Activated CD8-positive, alpha-beta memory T cell treated with anti-CD3 and anti-CD28 coated beads for 4 hours (primary cell): ENCODE measurements at places on chromosomes 12 and 14.

DNA sequence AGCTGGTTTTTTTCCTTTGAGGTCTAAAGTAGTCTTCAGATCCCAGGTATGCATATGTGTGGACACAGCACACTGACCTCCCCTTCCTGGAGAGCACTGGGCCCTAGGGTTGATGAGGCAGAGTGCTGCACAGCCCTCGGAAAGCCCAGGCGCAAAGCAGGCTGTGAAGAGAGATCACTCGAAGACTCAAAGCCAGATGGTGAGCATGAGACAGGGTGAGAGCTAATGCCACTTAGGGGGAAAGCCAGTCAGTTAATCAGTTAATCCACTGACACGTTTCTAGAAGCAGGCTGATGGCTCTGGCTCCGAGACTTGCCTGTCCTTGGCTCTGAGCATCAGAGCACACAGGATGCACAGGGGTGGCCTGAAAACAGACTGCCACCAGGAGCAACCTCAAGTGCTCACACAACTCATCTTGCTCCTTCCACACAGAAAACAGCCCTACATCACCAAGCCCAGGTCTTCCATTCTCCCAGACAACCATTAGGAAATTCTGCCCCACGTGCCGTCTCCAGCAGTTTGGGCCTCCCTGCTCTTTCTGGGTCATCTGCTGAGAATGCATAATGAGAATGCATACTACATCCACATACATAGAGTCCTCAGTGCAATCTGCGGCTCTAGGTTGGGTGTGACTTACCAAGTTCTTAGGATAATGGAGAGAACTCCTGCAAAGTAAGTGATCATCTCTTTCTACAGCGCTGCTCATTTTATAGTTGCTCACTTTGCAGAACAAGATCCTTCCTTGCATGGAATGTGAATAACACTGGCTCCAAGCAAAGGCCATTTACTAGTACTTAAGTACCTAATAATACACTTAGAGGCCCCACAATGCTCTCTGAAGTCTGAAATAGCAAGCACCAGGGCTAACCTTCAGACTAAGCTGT is 12.0 kb downstream of the AQP6 start:
- no peak for DNase-seq

GRCh38 chr14:68727315-68728047 is 65.4 kb downstream of the ZFP36L1 start:
- DNase-seq = no peak

DNA sequence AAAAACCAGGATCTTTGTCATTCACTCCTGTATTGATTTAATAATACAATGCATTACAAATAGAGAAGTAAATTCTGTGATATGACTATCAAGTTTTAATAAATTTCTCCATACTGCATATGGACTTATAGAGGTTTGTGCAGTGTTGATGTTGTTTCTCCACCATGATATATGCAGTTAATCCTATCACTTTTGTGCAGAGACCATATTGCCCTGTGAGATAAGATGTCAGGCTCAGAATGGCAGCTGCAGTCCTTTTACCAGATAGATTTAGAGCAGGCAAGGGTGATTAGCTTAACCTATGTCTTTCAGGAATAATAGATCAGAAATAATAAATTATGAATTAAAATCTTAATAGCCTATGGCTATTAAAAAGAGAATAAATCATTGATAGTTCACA is 38.6 kb upstream of the KCNJ8 start:
- DNase-seq = no peak

GRCh38 chr14:104105071-104105821 is 19.7 kb downstream of the ASPG start:
- DNase-seq = no peak

DNA sequence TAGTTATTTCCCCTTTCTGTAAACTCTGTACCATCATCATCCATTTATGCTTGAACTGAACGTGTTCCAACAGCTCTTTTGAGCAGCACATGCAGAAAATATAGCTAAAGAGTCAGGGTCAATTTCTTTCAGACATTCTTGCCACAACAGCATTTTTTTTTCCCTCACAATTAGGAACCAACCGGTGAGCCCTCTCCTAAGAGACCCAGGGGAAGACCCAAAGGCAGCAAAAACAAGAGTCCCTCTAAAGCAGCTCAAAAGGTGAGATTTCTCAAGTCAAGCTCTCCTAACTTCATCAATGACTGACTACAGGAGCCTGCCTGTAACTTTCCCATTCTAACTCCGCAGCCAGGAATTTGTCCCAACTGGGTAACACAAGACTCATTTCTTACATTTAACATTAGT is 3.5 kb downstream of the HMGA2 start:
- no peak for DNase-seq

- no peak for DNase-seq
Measured at GRCh38 chr12:24231298-24231697, 281.8 kb upstream of the SOX5 start.

GRCh38 chr14:104865081-104865630 is at the start of gene CEP170B:
Gene CEP170B, plus strand, starts transcription at chr14:104865268. Its CDS starts 3,183 bp downstream, at chr14:104868451.
- DNase-seq = no peak

- DNase-seq = no peak
Measured at GRCh38 chr12:53593707-53594106, 32.5 kb downstream of the ATF7 start.

- DNase-seq = no peak
Measured at GRCh38 chr14:52121441-52121840, 52.6 kb upstream of the NID2 start.

DNA sequence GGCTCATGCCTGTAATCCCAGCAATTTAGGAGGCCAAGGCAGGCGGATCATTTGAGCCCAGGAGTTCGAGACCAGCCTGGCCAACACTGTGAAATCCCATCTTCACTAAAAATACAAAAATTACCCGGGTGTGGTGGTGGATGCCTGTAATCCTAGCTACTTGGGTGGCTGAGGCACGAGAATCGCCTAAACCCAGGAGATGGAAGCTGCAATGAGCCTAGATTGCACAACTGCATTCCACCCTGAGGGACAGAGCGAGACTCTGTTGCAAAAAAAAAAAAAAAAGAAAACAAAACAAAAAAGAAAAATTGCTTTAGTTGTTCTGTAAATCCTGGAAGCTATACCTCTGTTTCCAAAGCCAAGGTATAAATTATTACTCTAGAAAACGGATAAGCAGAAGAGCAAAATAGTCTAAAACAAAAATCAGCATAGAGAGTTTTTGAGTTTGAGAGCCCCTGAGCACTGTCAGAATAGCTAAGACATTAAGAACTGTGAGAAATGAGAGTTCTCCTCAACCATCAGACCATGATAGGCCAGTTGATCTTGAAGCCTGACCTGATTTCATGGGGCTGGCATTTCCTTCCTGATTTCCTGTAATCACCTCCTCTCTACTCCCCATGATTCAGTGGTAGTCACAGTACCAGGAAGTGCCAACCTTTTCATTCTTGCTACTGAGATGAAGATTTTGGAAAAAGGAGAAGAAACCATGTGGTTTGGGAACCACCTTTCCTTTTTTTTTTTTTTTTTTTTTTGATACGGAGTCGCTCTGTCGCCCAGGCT is 31.7 kb downstream of the ATP2A2 start:
- DNase-seq = no peak

DNA sequence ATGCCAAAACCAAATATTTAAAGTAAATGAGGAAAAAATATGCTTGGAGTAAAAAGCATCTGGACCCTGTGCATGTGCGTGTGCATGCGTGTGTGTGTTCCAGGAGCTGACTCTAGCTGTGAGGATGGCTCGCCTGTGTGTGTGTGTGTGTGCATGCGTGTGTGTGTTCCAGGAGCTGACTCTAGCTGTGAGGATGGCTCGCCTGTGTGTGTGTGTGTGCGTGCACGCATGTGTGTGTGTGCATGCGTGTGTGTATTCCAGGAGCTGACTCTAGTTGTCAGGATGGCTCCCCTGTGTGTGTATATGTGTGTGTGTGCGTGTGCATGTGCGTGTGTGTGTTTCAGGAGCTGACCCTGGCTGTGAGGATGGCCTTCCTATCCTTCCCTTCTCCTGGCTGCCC is 357.7 kb downstream of the CACNA1C start:
- DNase-seq = no peak

DNA sequence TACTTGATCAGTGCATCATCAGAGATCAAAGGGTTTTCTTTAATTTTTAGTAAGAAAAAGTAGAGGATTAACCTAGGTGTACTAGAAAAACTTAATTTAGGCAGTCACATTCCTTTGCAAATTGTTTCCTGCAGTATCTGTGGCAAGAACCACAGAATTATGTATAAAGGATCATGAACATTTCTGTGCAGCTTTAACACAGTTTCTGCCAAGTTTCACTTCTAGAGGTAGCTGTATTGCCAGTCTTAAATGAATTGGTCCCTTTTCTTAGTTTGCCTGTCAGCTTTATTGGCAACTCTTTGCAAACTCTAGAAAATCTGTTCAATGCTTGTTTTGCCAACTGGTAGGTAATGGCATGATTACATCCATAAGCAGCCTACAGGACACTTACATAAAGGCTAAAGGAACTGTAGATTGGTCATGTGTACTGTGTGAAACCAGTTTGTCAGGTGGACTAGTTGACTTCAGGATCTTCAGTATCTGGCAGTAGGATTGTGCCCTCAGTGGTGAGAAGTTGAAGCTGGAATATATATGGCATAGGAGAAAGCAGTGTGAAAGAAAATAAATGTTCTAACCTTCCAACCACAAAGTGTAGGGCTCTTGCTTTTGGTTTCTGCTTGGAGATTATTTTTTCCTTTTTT is 75.9 kb downstream of the TTLL5 start:
- no peak for DNase-seq

- DNase-seq = no peak
Measured at GRCh38 chr12:38904537-38905479, 583 bp downstream of the CPNE8 start.

DNA sequence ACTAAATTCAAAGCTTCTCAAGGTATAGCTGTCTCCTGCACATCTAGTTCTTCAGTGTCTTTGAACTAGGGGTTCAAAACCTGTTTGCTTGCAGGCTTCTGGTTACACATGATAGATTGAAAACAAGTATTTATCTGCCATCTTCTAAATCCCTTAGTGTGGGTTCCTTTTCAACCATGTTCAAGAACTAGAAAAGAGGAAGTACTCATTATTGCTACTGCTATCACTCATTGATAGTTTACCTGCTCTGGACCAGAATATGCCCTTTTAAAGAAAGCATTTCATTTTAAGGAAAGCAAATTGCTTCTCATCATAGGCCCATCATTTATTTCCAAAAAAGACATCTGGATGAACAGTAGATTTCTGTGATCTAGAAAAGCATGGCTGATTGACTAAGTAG is 37.1 kb upstream of the VSX2 start:
- no peak for DNase-seq

DNA sequence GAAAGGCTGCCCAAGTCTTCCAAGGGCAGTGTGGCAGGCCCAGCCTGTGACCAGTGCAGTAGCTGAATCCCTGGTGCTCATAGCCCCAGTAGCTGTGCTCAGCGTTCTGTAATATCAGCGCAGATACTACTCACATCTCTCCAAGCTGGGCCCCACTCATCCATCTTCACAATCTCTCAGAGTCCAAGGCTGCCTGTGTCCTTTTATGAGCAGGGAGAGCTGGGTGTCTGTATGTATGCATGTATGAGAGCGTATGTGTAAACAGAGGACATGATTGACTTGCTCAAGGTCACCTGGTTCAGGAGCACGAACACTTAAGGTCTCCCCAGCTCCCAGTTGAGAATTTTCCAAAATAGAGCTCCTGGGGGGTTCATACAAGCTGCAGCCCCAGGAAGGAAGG is 5.4 kb downstream of the AQP6 start:
- no peak for DNase-seq

GRCh38 chr14:53148671-53149070 is 4.5 kb downstream of the DDHD1 start:
- DNase-seq = no peak

GRCh38 chr14:73234586-73235394 is 2.5 kb upstream of the PAPLN start:
- no peak for DNase-seq

DNA sequence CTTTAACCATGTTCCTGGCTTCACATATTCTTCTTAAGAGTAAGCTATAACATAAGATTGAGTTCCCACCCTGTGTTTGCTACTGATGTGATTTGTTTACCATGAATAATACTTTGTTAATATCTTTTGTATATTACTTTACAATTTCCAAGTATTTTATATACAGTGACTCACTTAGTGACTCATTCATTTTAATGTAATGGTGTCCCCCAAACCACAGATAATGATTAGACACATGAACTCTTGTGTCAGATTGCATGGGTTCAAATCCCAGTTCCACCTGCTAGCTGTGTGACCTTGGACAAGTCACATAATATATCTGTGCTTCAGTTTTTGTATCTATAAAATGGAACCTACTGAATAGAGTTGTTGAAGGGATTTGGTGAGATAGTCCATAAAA is 76.1 kb downstream of the MYF5 start:
- no peak for DNase-seq

DNA sequence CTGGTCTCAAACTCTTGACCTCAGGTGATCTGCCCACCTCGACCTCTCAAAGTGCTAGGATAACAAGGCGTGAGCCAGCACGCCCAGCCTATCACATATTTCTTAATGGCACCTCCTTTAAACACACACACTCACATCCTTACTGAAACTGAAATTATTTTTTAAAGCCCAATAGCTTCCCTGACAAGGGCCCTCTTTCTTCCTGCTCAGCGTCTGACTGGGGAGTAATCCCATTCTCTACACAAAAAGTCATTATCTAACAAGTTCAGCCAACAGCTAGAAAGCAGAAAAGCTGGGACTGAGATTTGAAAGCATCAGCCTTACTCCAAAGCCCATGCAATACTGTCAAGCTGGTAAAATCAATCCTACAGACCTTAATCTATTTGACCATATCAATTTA is 10.0 kb upstream of the AICDA start:
- no peak for DNase-seq

DNA sequence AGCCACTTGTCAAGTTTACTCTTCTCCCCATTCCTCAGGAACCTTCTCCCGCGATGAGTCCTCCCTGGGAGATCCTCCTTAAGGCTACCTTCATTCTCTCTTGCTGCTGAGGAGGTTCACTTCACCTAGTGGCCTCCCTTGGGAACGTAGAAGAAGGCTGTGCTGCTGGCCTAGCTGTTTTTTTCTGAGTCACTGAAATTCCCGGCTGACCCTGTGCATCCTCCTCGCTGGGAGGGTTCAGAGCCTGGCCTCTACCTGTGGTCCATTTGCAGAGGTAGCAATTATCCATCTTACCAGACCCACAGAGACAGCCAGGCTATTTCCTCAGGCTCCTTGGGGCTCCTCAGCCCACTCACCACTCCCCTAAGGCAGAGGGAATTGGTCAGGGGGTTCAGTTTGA is 4.6 kb downstream of the KRT82 start:
- DNase-seq = no peak

GRCh38 chr14:42192738-42193653 is 586.3 kb downstream of the LRFN5 start:
- no peak for DNase-seq

GRCh38 chr12:39064708-39065107 is 159.3 kb upstream of the CPNE8 start:
- no peak for DNase-seq
